ENCODE measurements at places on chromosomes 5 and 9.

DNA sequence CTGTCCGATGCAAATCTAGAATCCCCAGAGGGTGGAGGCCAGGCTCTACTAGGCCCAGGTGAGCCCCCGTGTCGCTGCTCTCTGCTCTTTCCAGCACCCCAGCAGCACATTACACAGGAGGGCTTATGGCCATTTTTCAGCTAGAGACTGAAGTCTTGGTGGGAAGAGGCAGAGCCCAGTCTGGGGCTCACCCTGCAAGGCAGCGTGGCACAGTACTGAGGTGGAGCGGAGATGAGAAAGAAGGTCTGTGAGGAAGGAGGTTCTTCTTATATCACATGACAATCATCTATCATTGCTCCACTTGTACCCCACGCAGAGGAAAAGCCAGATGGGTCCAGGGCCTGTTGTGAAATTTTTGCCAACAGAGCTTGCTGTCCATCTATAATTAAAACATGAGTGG, 10.0 kb upstream of the KIF12 start:
- DNase-seq: no peak

GRCh38 chr5:153907170-153907775, 131.4 kb downstream of the FAM114A2 start:
- no peak for DNase-seq

DNA sequence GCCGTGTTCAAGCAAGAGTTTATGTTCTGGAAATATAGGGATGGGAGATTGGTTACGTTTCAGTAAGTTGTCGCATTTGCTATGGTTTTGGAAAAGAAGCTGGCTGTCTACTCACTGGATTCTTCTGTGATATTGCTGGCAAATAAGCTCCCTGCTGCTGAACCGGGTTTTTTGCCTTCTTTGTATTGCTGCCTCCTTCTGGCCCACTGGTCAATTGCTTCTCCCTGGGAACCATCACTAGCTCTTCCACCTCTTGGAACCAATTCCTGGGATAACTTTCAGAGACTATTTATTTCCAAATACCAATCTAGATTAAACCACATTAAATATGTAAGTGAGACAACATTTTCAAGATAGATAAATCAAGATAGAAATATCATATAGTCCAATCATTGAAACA, 43.0 kb downstream of the NUDT12 start:
- DNase-seq: no peak

DNA sequence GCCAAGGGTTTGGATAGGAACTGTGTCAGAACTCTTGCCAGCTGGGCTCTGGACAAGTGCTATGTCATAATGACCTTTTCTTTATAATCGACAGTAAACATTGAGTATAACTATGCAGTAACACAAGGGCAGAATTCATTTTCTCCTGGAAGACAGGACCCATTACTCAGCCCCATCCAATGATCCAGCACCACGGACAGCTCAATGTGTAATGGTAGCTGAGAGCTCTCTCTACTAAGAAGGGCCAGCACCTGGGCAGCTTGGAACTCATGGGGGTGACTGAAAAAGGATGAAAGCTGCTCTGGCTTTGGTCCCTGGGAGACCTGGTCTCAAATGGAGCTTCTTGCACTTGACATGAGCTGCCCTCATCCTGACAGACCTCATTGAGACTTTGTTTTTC, 347.8 kb downstream of the TRIM32 start:
- no peak for DNase-seq

DNA sequence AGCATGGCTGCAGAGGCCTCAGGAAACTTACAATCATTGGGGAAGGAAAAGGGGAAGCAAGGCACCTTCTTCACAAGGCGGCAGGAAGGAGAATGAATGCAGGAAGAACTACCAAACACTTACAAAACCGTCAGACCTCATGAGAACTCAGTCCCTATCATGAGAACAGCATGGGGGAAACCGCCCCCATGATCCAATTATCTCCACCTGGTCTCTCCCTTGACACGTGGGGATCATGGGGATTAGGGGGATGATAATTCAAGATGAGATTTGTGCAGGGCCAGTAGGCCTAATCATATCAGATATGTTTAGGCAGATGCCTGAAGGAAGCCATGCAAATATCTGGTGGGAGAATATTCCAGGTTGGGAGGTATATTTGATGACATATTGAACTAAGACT, 1176.4 kb upstream of the CDH18 start:
- DNase-seq: no peak

DNA sequence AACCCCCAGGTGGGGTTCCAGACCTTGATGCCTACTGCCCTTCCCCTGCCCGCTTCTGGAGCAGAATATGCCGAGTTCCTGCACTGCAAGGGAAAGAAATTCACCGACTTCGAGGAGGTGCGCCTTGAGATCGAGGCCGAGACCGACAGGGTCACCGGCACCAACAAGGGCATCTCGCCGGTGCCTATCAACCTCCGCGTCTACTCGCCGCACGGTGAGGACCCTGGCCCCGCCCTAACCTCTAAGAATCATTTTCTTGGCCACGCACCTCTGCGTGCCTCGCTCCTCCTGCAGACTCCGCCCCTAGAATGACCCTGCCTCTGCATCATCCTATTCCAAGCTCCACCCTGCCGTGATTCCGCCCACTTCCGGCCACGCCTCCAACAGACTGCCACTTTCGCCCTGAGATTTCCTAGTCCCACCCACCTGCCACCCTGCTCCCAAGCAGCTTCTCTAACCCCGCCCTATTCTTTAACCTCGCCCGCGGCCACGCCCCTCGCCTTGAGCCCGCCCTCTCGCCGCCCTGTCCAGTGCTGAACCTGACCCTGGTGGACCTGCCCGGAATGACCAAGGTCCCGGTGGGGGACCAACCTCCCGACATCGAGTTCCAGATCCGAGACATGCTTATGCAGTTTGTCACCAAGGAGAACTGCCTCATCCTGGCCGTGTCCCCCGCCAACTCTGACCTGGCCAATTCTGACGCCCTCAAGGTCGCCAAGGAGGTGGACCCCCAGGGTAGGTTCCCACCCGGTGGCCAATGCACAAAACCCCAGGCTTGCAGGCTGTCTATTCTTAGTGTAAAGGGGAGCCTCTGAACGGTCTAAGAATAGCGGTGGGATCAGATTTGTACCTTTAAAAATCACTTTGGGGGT, 15.6 kb downstream of the DNM1 start:
- DNase-seq: no peak

- DNase-seq: no peak
Measured at GRCh38 chr5:6389946-6390530, 11.7 kb upstream of the MED10 start.

- no peak for DNase-seq
Measured at GRCh38 chr5:85760519-85760918, 857.2 kb upstream of the COX7C start.
